ENCODE measurements at places on chromosomes 11 and 22.

- DNase-seq, result no peak
Observed at GRCh38 chr11:27388001-27388400, 25.0 kb upstream of the CCDC34 start.

- DNase-seq, result no peak
Observed at GRCh38 chr11:702462-703461, 3.3 kb upstream of the EPS8L2 start.

DNA sequence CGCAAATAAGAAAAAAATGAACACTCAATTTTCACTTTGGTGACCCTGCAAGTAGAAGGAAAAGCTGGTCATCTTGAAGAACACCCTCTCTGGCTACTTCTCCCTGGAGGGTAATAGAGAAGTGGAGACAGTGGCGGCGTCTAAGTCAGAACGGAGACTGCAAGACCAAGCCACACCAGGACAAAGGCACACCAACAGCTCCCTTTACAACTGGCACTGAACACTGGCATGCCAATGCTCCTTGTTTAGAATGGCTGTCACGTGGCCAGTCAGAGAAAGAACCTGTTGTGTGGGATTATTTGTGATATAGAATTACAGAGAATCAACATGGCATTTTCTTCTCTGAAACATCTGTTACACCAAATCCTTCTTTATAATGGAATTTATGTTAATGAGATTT lies 61.3 kb upstream of the YPEL1 start:
- DNase-seq, result peak; percentile 65

GRCh38 chr11:126008956-126009355 lies 53.7 kb downstream of the CDON start:
- peak; percentile 7 for DNase-seq

- no peak for DNase-seq
Observed at GRCh38 chr22:37172266-37173245, 15.5 kb downstream of the C1QTNF6 start.

DNA sequence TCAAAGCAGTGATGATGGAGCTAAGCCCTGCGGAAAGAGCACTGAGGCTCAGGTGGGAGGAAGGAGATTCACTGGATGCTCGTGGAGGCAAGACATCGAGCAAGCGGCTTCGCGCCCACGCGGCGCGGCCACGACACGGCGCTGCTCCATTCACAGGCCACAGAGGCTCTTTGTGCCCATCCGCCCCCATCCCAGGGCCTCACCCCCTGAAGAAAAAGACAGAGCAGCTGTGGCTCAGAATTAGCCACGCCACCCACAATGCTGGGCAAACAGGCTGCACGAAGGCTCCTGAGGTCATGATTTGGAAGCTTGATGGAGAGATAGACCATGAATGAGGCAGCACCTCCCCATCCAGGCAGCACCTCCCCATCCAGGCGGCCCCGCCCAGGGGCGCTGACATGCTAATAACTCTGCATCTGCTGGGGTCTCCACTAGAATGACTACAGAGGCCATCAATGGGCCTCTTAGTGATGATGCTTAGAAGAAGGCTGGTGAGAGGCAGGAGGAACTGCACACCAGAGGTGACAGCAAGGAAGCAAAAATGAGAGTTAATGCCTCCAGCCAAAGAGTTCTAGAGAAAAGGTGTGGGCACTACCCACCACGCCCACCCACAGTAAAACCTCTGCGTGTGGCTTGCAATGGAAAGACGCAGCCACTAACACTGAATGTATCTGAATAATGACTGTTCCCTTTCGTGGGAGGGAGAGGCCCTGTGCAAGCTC lies 43.5 kb downstream of the MYH9 start:
- peak; percentile 86 for DNase-seq

DNA sequence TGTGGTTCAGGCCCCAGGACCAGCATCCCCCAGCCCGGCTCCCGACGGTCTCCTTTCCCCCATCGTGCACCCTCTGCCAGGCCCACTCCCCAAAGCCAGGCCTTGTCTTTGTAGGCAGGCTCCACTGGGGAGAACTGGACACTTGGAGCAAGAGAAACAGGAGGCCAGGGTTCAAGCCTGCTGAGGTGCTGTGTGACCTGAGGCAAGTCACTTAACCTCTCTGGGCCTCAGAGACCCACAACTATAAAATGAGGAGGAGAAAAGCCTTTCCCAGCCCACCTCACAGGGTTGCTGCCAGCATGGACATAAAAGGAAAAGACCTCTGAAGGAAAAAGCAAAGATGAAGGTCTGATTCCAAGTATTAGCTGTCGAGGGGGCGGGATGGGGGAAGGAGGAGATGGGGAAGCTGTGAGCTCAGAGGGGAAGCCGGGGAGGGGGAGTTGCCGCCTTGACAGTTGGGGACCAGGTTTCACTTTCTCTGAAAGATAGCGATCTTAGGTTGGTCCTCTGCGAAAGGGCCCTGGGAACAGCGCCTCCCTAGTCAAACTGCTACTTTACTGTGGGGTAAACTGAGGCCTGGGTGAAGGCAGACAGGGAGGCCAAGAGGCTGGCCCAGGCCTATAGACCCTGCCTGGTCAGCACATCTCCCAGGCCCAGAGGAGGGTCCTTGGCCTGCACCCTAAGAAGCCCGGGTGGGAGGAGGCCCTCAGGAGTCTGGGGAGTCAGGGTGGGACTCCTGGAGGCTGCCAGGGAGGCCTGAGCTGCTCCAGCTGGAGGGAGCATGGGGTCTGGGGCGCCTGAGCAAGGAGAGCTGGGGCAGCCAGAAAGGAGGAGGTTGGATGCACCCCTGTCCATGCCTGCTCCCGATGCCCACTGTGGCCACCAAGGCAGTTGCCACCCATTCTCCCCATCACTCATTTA lies 991 bp upstream of the OSM start:
- DNase-seq, result no peak

- no peak for DNase-seq
Observed at GRCh38 chr22:35904336-35904692, 124.3 kb downstream of the RBFOX2 start.

DNA sequence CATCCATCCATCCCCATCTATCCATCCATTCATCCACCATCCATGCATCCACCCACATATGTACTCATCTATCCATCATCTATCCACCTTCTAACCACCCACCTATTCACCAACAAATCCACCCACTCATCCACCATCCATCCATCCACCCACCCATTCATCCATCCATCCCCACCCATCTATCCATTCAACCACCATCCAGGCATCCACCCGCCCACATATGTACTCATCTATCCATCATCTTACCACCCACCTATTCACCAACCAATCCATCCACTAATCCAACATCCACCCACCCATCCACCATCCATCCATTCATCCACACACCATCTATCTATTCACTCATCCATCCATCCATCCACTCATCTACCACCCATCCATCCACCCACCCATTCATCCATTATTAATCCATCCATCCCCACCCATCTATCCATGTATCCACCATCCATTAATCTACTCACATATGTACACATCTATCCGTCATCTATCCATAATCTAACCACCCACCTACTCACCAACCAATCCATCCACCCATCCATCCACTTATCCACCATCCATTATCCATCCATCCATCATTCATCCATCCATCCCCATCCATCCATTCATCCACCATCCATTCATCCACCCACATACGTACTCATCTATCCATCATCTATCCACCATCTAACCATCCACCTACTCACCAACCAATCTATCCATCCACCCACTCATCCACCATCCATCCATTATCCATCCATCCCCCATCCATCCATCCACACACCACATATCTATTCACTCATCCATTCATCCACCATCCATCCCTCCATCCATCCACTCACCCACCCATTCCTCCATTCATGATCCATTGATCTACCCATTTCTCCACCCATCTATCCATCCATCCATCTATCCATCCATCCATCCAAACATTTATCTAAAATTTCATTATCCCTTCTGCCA lies 940.0 kb downstream of the BRD1 start:
- no peak for DNase-seq

GRCh38 chr11:125162743-125163142 lies 1.8 kb upstream of the PKNOX2 start:
- DNase-seq, result no peak

GRCh38 chr11:124740277-124740882 lies 638 bp downstream of the NRGN start:
- DNase-seq, result no peak

DNA sequence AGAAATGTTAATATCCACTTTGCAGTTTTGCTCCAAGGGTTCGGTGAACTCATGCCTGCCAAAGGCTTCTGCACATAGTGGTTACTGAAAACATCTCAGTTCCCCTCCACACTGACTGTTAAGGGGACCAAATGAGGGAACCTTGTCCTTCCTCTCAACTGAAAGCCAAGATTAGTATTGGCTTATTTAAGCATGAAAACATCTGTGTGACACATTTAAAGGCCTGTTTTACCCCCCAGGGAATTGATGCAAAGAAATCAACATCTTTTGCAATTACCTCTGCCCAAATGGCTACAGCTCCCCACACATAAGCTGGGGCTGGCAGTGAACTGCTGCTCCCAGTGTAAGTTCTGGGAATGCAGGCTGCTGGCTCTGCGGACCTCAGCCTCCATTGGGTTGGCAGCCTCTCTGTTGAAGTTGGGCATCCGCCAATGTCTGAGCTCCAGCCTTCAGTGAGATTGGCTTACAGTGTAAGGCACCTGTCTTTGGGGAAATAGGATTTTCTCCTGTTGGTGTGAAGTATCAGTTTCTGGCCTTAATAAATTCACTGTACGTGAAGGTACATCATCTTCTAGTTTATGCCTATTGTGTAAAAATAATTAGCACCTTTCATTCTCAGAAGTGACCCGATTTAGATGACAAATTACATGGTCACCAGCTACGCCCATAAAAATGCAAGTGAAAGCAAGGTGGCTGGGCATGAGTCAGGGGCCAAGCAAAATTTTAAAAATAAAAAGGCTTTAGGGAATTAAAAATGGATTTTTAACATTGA lies 213.4 kb upstream of the SYN3 start:
- peak; percentile 25 for DNase-seq

DNA sequence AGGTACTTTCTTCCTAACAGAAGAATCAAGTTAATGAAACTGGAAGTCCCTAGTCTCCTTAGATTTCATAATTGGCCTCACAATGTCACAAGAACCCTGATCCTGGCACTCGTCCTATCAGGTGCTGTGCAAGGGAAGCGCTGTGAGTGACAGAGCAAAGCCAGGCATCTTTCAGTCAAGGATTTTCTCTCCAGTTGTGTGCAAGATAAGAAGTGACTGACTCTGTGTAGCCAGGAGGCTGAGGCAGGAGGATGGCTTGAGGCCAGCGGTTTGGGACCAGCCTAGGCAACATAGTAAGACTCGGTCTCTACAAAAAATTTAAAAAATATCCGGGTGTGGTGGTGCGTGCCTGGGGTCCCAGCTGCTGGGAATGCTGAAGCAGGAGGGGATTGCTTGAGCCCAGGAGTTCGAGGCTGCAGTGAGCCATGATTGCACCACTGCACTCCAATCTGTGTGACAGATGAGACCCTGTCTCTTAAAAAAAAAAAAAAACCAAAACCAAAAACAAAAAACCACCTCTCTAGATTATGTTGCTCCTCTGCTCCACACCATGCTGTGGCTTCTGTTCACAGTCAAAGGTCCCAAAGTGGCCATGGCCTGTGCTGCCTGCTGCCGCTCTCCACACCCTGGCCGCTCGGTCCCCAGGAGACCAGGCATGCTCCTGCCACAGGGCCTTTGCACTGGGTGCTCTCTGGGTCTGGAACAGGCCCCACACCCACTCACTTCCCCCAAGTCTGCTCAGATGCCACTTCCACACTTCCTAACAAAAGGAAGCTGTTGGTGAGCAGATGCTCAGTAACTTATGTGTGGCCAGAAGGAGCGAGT lies 54.2 kb upstream of the CLDN5 start:
- no peak for DNase-seq

DNA sequence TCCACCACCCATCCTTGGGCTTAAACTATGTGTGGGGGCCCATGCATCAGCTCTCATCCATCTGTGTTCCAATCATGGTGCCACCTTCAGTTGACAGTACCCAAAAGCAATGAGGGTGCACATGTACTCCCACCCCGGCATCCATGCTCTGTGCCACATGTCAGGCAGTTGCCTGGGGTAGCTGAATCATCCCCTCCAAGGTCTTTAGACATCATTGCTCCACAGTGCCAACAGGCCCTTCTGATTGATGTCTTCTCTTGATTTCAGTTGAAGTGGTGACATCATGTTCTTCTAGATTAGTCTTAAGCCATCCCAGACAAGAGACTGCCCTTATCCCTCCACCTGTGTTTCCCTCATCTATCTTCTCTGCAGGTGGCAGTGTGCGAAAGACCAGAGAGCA lies 42.5 kb downstream of the TMPRSS5 start:
- DNase-seq, result no peak

DNA sequence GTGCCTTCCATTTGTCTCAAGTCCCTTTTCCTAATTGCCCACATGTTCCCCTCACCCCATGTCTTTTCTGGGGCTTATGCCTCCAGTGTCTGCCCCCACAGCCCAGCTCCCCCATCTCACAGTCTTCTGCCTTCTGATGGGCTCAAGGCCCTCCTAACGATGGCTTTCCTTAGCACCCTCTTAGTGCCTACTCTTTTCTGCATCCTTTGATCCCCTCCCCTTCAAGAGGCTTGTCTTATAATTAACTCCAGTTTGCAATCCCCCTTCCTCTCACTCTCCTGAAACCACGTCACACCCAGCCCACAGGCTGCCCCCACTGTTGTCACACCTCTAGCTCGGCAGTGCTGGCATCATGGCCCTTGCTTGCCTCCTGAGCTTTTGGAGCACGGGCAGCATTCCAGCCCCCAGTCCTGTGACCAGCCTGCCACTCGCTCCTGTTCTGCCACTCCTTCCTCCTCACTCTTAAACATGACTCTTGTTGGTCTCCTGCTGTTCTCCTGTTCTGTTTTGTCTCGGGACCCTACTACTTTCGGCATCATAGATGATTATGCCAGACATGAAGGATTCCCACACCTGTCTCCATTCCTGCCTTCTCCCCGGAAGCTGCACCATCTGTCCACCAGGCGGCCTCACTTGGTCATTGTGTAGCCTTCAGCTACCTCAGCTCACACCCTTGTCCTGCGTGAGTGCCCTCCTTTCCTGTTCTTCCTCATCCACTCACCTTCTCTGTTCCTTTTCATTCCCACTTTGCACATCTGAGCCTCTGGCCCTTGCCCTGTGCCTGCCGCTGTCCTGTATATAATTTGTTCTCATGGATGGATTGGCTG lies 26.1 kb downstream of the UBE2L3 start:
- DNase-seq, result no peak

GRCh38 chr11:12691473-12691872 lies 17.3 kb downstream of the TEAD1 start:
- DNase-seq, result no peak

GRCh38 chr11:134377876-134378275 lies 34.2 kb downstream of the B3GAT1 start:
- DNase-seq, result no peak

DNA sequence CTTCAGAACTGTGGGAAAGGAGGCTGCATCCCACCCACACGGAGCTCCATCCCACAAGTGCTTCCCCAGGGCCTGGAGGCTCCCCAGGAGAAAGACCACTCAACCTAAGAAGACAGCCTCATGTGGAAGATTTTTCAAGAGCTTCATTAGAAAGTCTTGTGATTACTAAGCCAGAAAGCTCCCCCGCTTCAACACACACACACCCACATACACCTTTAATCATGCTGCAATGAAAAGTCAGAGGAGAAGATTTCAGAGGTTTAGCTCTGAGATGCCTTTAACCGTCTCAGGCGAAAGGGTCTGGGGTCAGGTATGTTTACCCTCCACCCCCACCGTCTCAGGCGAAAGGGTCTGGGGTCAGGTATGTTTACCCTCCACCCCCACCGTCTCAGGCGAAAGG lies 634.5 kb upstream of the B3GAT1 start:
- DNase-seq, result peak; percentile 16

All from putamen (tissue), 1 donor.